NCI-H1417 (cell line): ENCODE measurements at places on chromosomes 2 and 18.

DNA sequence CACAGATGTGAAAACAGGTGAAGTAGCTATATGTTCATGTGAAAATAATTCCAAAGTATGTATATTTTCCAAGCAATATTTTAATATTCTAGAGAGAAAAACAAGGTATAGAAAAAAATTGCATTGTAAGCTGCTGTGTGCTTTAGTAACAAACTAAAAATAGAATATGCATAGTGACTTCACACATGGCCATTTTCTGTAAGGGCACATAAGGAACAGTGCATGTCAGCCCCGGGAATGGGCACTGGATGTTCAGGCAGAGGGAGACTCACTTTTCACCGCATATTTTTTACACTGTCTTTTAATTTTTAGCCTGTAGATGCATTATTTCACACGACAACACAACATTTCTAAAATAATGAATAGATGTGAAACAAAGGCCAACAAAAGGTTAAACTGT lies 46.0 kb downstream of the CMPK2 start:
- DNase-seq, result no peak

DNA sequence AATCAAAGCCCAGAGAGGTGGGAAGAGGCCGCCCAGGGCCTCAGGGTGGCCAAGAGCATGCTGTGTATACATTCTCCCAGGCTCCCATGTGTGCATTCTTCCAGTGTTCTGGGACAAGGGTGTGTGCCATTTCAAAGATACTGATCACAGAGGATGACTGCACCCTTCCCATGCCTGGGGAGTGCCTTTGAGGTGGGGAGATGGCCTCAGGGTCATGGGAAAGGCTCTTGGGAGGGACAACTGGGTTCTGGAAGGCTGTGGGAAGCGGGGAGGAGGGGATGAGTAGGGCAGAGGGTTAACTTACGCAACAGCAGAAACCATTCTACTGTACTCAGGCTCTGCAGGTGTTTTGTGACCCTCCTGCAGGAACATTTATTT lies 40.9 kb downstream of the KLHL29 start:
- no peak for DNase-seq

- DNase-seq, result no peak
Measured at GRCh38 chr18:25057491-25058050, 294.4 kb downstream of the ZNF521 start.

- DNase-seq, result no peak
Measured at GRCh38 chr2:37489536-37489935, 145.1 kb downstream of the QPCT start.

GRCh38 chr2:33210626-33211025 lies 263.9 kb downstream of the LTBP1 start:
- no peak for DNase-seq

DNA sequence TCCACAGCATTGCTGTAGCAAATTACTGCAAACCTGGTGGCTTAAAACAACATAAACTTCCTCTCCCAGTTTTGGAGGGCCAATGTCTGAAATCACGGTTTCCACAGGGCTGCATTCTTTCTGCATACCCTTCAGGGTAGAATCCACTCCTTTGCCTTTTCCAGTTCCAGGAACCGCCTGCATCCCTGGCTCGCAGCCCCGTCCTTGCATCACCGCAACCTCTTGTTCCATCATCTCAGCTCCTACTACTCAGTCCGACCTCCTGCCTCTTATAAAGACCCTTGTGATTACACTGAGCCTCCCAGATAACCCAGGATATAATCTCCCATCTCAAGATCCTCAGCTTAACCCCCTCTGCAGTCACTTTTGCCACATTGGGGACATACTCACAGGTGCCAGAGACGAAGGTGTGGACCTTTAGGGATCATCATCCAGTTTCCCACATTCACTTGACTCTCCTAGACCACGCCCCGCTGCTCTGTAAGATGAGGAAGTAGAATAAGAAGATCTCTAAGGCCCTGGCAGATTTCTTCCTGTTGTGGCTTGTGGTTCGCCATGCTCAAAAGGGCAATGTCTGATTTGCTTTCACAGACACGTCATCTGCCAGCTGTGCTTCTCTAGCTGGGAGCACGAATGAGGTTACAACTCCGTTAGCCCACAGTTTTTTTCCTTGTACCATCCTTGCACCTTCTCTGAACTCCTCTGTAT lies 103.6 kb upstream of the AGAP1 start:
- no peak for DNase-seq

- DNase-seq, result peak; percentile 18
Measured at GRCh38 chr2:208609166-208609804, 202.7 kb downstream of the PTH2R start.

- DNase-seq, result no peak
Measured at GRCh38 chr18:38747153-38747552, 1181.6 kb upstream of the CELF4 start.

GRCh38 chr18:10147226-10147625 lies 233.4 kb downstream of the VAPA start:
- DNase-seq, result no peak

GRCh38 chr2:5410991-5411700 lies 281.0 kb upstream of the SOX11 start:
- no peak for DNase-seq

- no peak for DNase-seq
Measured at GRCh38 chr2:101778102-101778501, 80.6 kb downstream of the MAP4K4 start.

- no peak for DNase-seq
Measured at GRCh38 chr18:24875777-24876176, 415.3 kb downstream of the HRH4 start.

GRCh38 chr2:180325416-180326120 lies 318.5 kb upstream of the CWC22 start:
- DNase-seq, result no peak

DNA sequence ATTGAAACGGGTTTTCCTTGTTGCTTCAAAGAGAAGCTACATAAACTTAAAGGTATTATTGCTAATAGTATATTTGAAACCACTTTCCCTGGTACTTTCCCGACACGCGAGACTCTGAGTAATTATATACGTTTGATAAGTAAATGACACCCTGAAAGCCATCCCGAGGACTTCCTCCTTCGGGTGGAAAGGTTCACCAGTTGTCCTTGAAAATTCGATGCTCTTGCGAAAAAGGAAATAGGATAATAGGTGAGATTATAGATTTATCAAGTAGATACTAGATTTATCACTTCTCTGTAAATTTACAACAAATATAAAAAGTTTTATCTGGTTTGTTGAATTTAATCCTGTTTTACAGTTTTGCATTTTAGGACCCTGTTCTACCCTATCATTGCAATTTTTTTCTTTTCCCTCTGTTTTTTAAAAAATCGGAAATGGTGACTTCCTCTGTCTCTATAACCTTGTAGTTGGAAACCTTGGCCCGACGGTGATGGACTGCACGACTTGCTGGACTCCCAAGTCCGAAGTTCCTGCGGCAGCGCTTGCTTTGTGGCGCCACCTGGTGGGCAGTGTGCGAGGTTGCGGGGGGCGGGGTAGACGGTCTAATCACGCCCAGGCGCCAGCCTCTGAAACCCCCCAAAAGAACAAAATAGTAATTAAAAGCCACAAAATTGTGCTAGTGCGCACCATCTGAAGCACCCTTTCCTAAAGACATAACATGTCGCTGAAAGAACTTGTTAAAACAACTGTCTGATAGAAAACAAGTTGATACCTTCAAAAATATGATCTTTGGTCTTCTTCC lies 972 bp upstream of the DLX2 start:
- peak; percentile 76 for DNase-seq

DNA sequence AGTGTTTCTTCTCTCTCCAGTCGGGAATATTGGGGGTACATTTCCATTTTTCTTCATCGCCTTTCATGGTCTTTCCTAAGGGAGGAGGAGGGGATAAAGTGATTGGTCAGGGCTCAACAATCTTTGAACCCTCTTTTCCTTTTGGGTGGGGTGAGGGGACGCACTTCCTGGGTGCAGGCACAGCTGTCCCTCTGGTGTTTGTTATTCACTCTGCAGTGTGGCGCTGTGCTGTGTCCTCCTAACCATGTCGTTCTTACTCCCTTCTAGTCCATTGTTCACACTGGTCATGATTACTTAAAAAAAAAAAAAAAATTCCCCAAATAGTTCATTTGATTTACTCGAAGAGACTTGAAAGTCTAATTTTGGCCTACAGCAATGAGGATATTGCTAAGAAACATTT lies 44.4 kb downstream of the ZBTB14 start:
- DNase-seq, result no peak

GRCh38 chr2:239201531-239201876 lies 199.3 kb downstream of the HDAC4 start:
- no peak for DNase-seq

- DNase-seq, result no peak
Measured at GRCh38 chr2:129164220-129164949, 815.1 kb upstream of the RAB6C start.

GRCh38 chr2:736939-737338 lies 59.7 kb upstream of the TMEM18 start:
- DNase-seq, result no peak

DNA sequence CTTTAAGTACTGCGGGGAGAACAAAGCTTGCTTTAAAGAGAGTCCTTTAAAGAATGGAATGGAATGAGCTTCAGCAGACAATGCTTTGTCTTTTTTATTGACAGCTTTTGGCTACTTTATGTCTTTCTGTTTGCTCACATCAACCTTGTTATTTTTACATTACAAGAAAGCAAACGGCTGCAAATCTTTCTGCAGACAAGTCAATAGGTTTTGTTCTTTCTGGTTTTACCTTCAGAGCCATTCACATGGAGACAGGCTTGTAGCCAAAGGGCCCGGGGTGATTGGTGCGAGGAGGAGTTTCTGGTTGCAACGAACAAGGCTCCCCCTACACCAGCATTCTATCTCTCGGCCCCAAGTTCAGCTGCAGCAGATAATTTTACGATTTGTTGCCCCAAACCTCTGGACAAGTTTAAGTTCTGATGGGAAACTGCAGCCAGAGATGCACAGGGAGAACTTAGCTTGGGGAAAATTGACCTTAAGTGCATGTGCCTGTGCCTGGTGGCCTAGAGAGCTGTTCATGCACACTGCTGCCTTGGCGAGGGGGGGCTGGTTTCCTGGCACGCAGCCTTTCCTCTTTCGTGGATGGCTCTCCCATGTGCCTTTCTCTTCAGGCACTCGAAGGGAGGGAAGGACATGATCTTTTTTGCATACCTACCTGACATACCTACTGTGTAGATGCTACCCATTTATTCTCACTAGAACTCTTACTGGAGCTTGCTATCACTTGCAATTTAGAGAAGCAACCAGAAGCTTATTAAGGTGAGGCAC lies 543.2 kb downstream of the DCDC2C start:
- DNase-seq, result peak; percentile 59

GRCh38 chr18:52312346-52312745 lies 27.7 kb upstream of the DCC start:
- DNase-seq, result peak; percentile 81

- DNase-seq, result no peak
Measured at GRCh38 chr2:108315444-108315934, 26.8 kb downstream of the SULT1C2 start.

- DNase-seq, result no peak
Measured at GRCh38 chr2:166115589-166115988, 12.2 kb downstream of the SCN1A start.

DNA sequence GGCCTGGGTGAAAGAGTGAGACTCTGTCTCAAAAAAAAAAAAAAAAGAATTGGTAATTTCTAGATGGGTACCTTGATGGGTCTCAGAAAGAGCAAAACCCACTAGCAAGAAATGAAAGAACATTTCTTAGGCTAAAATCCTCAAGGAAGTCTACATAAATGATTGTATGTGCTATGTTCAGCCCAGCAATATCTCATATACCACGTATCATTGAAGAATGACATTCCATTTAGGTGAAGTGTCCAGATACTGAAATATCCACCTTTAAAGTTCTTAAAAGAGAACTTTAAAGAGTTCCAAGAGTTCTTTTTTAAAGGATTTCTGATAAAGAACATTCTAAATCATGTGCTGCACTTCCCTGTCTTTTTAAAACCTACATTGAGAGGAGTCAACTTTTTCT lies 19.2 kb downstream of the NRP2 start:
- DNase-seq, result no peak

GRCh38 chr2:181420259-181421130 lies 36.7 kb upstream of the ITGA4 start:
- no peak for DNase-seq

- DNase-seq, result no peak
Measured at GRCh38 chr2:239494578-239494977, 93.8 kb upstream of the HDAC4 start.

DNA sequence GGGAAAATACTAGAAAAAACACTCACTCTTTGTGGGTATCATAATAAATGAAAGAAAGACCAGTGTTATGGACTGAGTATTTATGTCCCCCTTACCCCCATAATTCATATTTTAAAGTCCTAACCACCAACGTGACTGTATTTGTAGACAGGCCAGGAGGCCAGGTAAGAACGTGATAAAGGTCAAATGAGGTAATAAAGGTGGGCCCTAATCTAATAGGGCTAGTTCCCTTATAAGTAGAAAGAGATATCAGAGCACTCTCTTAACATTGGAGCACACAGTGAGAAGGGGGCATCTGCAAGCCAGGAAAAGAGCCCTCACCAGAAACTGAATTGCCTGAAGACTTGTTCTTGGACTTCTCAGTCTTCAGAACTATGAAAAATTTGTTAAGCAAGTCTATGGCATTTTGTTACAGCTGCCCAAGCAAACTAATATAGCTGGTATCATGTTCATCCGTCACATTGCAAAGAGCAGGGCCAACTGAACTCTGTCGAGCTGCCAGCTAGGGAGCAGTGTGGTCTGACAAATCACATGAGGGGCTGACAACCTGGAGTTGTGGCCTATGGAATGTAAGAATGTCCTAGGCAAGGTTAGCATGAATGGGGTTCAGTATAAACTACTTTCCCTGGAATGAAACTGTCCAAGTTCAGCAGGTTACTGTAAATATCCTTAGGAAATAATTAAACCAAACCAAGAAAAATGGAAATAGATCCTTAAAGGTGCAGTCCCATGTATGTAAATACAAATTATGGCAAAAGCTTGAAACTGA lies 280.9 kb downstream of the ZNF385B start:
- no peak for DNase-seq

DNA sequence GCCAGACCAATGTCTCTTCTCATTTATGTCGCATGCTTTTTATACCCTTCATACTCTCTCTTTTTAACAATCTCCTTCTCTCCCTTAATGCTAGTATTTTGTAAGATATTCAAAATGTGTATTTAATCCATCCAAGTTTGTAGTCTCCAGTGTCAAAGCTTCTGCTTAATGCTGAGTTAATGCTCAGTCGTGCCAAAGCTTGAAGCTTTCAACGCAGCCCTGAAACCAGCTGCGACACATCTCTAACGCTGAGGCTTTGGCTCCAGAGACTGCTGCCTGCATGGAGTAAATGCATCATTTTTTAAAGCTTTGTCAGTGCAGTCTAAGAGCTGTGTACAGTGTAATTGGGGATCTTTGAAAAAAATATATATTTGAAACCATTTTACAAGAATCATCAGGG lies 2108.8 kb upstream of the PIK3C3 start:
- no peak for DNase-seq

- DNase-seq, result peak; percentile 96
Measured at GRCh38 chr18:37575646-37576045, 10.0 kb upstream of the CELF4 start.

DNA sequence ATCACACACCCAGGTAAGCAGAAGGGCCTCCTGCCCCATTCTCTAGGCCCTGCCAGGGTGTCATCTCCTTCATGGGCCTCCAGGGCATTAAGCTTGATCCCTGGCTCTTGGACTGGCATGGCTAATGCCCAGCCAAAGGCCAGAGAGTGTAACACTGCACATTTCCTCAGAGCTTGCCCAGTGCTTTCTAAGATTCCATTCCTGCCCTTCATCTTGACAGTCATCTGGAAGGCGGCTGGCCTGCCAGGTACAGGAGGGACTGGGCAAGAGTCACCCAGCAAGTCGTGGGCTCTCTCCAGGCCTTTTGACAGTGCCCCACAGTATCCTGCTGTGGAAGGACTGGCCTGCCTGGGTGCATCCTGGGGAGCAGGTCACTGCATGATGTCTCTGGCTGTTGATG lies 268.9 kb downstream of the HAUS1 start:
- DNase-seq, result no peak
